ENCODE measurements at places on chromosomes 6 and 20. TPM values are rescaled to one million over a fixed set of nuclear protein-coding genes. Genes with fewer than 3 reads are reported as not detected.

DNA sequence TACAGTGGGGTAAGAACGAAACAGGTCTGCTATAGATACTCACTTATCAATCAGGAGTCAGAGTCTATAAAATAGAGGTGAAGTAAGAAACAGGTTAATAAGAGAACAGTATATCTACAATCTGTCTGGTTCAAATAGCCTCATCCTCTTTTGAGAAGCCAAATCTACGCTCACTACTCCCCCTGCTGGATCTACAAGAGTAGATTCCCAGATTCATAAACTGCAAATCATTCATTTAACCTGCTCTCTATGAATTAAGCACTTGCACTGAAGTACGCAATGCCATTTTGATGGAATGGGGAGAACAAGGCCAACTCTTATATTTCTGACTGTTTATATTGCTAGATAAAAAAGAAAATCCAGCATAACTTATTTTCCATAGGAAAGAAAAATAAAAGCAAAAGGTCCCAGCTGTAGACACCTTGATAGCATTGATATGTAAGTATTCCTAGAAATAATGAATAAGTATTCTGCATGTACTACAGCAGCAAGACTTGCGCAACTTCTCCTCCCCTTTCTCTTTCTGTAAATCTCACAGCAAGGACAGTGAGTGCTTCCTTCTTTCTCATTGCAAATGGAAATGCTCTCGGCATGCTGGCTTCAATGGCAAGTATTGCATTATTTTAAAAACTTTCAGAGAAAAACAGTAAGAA lies 92.3 kb downstream of the RFX6 start:
- no peak for DNase-seq

VGLL2 gene
- total RNA-seq: not detected

DNA sequence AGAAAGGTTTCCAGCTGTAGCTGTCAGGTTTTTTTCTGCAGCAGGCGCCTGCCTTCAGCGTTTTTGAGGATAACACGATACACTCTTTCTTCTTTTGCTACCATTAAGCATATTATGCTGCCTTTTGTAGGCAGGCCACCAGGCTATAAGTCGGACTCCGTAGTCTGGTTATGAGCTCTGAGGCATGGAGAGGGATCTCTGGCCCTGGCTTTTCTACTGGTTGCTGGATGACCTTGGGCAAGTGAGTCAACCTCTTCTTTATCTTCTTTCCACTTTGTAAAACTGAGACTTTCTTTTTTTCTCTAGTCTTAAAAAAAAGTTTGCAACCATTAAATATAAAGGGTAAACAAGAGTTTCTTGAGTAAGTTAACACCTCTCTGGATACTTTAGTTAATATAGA lies 120.2 kb downstream of the BCKDHB start:
- DNase-seq: no peak

HEY2 gene
- 0.80 TPM for total RNA-seq

METTL24 gene
- total RNA-seq: not detected

TSPO2 gene
- total RNA-seq: not detected

GRCh38 chr6:33430991-33431879 lies 11.4 kb downstream of the SYNGAP1 start:
- DNase-seq: no peak

TAP1 gene
- 104 TPM for total RNA-seq

Data from lower leg skin (tissue), 4 donors.